ENCODE measurements at places on chromosomes 1 and 21.

DNA sequence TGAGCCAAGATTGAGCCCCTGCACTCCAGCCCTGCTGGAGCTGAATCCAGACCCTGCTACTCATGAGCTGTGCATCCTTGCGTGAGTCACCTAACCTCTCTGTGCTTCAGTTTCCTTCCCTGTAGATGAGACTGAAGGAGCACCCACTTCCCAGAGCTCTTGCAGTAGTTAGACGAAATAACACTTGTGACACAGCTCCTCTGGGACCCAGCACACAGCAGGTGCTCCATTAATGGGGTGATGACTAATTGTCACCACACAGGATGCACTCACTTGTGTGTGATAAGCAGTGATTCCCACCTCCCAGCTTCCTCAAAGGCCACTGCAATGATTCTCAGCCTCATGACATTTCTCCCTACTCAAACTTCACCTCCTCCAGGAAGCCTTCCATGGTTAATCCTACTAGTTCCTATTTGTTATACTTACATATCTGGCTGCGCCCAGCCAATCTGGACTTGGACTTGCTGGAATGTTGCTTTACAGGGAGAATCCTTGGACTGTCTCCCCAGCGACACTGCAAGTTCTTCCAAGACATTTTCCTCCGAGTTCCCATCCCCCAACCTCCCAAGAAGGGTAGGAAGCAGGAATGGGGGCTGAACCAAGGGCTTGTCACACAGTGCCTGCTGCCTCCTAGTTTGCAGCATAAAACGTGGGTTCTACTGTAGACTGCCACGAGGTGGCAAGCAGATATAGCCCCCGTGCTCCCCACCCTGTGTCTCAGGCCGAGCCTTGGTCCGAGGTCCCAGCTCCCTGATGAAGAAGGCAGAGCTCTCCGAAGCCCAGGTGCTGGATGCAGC lies 17.2 kb downstream of the DRAXIN start:
- DNase-seq, result no peak

DNA sequence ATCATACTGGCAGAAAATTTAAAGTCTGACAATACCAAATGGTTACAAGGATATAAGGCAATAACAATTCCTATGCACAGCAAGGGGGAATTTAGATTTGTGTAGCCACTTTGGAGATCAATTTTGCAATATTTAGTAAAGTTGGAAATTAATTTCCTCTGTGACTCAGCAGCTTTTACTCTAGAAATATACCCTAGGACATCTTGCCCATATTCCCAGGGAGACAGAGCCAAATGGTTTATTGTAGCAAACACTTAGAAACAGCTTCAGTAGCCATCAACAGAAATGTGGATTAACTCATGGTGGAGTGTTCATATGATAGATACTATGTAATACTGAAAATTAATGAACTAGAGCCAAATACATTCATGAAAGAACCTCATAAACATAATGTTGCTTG lies 104.6 kb downstream of the BACH1 start:
- DNase-seq, result no peak

GRCh38 chr1:110220324-110220723 lies 10.2 kb downstream of the KCNC4 start:
- no peak for DNase-seq

- DNase-seq, result no peak
Observed at GRCh38 chr1:29056256-29056655, 67.4 kb downstream of the TMEM200B start.

- DNase-seq, result no peak
Observed at GRCh38 chr1:221608835-221609320, 133.0 kb downstream of the DUSP10 start.

Measured in AG04449 (cell line).